CD8-positive, alpha-beta memory T cell (primary cell): ENCODE measurements at places on chromosomes 12 and 14.

DNA sequence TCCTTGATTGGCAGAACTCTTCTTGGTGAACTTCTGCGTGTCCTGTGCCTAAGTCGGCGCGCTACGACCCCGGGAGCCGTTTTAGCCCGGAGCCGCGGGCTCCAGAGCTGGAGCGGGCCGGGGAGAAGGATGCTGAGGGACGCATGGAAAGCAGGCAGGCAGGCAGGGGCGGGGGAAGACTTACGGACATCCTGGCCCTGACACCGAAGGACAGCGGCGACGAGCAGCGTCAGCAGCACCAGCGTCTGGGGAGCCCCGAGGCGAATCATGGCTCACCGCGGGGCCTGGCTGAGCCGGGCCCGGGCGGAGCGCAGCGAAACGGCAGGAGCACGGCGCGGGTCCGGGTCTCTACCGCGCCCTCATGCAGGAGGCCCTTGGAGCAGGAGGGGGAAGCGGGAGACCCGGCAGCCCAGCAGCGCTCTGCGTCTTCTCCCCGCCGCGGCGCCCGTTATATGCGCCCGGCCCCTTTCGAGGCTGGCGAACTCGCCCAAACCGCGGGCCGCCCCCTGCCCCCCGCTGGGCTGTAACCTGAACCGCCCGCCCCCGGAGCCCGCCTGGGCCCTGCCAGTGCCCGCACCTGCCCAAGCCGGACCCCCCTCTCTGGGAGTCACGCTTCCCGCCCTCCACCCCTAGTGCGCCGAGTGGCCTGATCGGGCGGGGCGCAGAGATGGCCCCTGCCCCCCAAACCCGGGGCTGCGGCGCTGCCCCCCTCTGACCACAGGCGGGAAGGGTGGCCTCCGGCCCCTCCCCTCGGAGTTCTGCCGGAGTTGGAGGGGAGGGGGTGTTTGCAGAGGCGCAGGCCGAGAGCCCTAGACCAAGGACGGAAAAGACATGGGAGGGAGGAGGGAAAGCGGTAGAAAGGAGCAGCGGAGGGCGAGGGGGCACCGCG, at the start of gene COL2A1:
Gene COL2A1 (minus strand): TSS at position 424 of the 889 bp plus-strand sequence. CDS start 155 bp downstream, at position 269.
- H3K36me3 ChIP-seq = no peaks in the 10 kb centered on the region
- peak within 1 kb of the TSS; percentile 49 for H3K4me3 ChIP-seq

DNA sequence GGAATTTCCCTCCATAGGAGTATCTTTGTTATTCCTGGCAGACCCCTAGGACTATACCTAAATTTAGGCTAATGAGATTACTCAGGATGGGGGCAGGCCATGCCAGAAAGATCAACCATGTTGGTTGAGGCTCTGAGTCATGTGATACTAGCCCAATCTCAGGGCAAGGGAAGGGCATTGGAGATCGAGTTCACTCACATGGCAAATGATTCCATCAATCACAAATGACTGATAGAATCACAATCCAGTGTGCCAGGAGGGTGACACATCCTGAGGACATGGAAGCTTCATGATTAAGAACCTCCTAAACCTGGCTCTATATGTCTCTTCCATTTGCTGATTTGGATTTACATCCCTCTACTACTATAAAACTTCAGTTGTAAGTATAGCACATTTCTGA, 182.3 kb downstream of the NTF3 start:
- H3K36me3 ChIP-seq = no peaks in the 10 kb centered on the region
- no peak for DNase-seq
- no peak overlapping the region for H3K27ac ChIP-seq
- no peak overlapping the region for H3K4me3 ChIP-seq
- no peaks in the 10 kb centered on the region for H3K27me3 ChIP-seq

GRCh38 chr12:54624315-54625279, 10.1 kb downstream of the LACRT start:
- H3K4me3 ChIP-seq = no peak overlapping the region
- no peaks in the 10 kb centered on the region for H3K36me3 ChIP-seq
- H3K27ac ChIP-seq = no peak overlapping the region
- H3K4me1 ChIP-seq = no peaks in the 10 kb centered on the region
- peaks cover 6% of the 10 kb centered on the region for H3K27me3 ChIP-seq

DNA sequence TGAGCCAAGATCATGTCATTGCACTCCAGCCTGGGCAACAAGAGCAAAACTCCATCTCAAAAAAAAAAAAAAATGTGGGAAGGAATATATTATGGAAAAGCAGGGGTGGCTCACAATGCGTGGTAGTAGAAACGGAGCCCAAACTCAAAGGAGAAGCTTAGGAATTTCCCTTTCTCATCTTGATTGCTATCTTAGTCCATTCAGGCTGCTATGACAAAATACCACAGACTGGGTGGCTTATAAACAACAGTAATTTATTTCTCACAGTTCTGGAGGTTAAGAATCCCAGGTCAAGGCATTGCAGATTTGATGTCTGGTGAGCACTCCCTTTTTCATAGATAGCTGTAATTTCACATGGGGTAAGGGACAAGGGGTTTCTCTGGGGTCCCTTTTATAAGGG, 153.8 kb upstream of the KRR1 start:
- no peak for DNase-seq
- H3K27ac ChIP-seq = no peak overlapping the region
- H3K4me1 ChIP-seq = no peaks in the 10 kb centered on the region
- no peak overlapping the region for H3K4me3 ChIP-seq

GRCh38 chr12:128966203-128966810, 113.0 kb downstream of the GLT1D1 start:
- no peak for DNase-seq
- H3K27me3 ChIP-seq = no peaks in the 10 kb centered on the region
- no peaks in the 10 kb centered on the region for H3K36me3 ChIP-seq
- H3K27ac ChIP-seq = no peak overlapping the region
- H3K4me1 ChIP-seq = no peaks in the 10 kb centered on the region
- H3K4me3 ChIP-seq = no peak overlapping the region

DNA sequence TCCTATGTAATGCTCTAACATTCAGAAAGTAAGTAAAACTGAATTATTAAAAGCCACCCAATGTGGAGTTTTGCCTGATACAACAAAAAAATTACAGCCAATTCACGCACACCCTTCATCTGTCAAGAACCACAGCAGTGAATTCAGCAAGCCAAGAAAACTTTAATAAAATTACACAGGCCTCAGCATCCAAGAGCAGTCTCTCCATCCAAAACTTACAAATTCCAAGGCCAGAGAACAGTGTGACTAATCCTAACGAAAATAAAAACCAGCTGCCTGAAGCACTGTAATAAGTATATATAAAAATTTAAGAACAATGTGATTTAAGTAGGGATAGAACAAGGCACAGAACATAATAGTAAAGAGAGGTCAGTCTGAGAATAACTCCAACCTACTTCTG, 54.2 kb downstream of the SIX6 start:
- H3K36me3 ChIP-seq = no peaks in the 10 kb centered on the region
- H3K27me3 ChIP-seq = no peaks in the 10 kb centered on the region
- no peak overlapping the region for H3K4me3 ChIP-seq
- no peak overlapping the region for H3K27ac ChIP-seq
- H3K4me1 ChIP-seq = no peaks in the 10 kb centered on the region

GRCh38 chr12:120010661-120011230, 21.7 kb downstream of the BICDL1 start:
- no peaks in the 10 kb centered on the region for H3K27me3 ChIP-seq
- no peak overlapping the region for H3K4me3 ChIP-seq
- DNase-seq = no peak
- H3K4me1 ChIP-seq = peaks cover 87% of the 10 kb centered on the region

GRCh38 chr12:105057174-105057573, 27.1 kb downstream of the ALDH1L2 start:
- no peaks in the 10 kb centered on the region for H3K4me1 ChIP-seq
- H3K27me3 ChIP-seq = no peaks in the 10 kb centered on the region
- no peak overlapping the region for H3K4me3 ChIP-seq
- no peak for DNase-seq
- no peak overlapping the region for H3K27ac ChIP-seq
- H3K36me3 ChIP-seq = no peaks in the 10 kb centered on the region

GRCh38 chr12:46214668-46215436, 54.0 kb downstream of the SLC38A1 start:
- H3K36me3 ChIP-seq = peaks cover 11% of the 10 kb centered on the region
- peak; percentile 78 for DNase-seq
- peaks cover 95% of the 10 kb centered on the region for H3K4me1 ChIP-seq

DNA sequence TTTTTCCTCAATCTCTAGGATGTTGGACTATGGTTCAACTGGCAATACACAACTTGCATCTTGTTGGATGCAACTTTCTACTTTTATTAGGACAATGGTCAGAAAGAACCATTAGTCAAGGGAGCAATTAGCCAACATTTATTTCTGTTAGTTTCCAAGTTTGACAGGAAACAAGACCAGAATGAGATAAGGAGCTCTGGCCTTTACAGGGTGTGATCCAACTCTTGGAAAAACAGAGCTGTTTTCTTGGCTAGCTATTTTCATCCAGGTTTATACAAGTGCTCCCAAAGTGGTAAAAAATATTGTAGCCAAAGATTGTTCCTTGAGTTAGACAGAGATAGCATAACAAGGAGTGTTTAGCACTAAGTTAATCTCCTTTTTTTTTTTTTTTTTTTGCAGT, 3.9 kb upstream of the SYNE2 start:
- no peak overlapping the region for H3K4me3 ChIP-seq
- H3K27ac ChIP-seq = no peak overlapping the region
- H3K4me1 ChIP-seq = peaks cover 6% of the 10 kb centered on the region
- no peak for DNase-seq

GRCh38 chr14:50529288-50530179, 2.8 kb downstream of the MAP4K5 start:
- DNase-seq = no peak
- no peak overlapping the region for H3K27ac ChIP-seq
- H3K36me3 ChIP-seq = no peaks in the 10 kb centered on the region
- no peak overlapping the region for H3K4me3 ChIP-seq
- peaks cover 49% of the 10 kb centered on the region for H3K4me1 ChIP-seq

GRCh38 chr12:6178981-6179761, 21.0 kb upstream of the CD9 start:
- no peak for DNase-seq
- H3K4me3 ChIP-seq = no peak overlapping the region
- no peak overlapping the region for H3K27ac ChIP-seq
- no peaks in the 10 kb centered on the region for H3K27me3 ChIP-seq
- no peaks in the 10 kb centered on the region for H3K36me3 ChIP-seq

GRCh38 chr12:120240495-120240833, 25.1 kb downstream of the PXN start:
- peaks cover 86% of the 10 kb centered on the region for H3K4me1 ChIP-seq
- no peaks in the 10 kb centered on the region for H3K36me3 ChIP-seq
- no peak for DNase-seq
- no peaks in the 10 kb centered on the region for H3K27me3 ChIP-seq

DNA sequence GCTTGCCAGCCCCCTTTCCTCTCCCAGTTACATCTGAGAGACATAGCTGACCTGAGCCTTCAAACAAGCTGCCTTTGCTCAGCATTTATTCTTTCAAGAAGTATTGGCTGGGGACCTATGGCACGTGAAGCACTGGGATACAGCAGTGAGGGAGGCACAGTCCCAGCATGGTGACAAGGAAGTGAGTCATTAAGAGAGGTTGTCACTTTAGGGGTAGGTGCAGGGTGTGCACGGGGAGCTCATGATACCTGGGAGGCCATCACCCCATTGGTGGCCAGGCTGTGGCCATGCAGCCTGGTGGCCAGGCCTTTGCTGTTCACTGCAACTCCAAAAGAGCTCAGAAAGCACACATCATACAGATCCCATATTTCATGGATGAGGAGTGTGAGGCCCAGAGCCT, 5.7 kb upstream of the KRT75 start:
- H3K4me1 ChIP-seq = no peaks in the 10 kb centered on the region
- H3K36me3 ChIP-seq = no peaks in the 10 kb centered on the region
- no peaks in the 10 kb centered on the region for H3K27me3 ChIP-seq
- no peak overlapping the region for H3K4me3 ChIP-seq
- no peak overlapping the region for H3K27ac ChIP-seq

GRCh38 chr14:89618811-89619551, 201.9 kb upstream of the FOXN3 start:
- peak; percentile 47 for DNase-seq
- peak overlapping the region; percentile 82 for H3K4me3 ChIP-seq
- no peaks in the 10 kb centered on the region for H3K36me3 ChIP-seq
- H3K27me3 ChIP-seq = no peaks in the 10 kb centered on the region
- H3K4me1 ChIP-seq = peaks cover 56% of the 10 kb centered on the region

DNA sequence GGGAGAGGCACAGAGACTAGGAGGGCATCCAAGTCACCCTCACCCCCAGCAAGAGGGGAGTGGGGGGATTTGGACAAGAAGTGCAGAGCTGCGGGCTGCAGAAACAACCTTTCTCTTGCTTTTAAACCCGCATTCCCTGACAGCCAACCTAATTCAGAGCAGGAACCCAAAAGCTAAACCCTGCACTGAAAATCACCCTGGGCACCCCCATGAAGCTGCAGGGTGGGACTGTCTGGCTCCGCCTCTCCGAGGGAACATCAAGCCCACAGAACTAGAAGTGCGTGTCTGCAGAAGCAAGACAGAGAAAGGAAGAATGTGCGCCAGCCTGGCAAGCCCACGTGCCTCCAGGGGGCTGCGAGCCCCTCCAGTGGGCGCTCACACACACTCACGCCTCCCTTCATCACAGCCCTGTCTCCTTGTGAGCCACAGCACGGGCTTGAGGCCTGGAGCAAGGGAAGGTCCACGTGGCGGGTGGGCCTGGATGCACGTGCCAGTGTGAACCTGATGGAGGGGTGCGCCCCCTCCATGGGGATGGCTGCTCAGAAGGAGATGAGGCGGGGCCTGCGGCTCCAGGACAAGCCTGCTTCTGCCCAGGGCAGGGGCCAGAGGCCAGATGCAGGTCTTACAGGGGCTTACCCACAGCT, 27.8 kb upstream of the PNMA1 start:
- peaks cover 13% of the 10 kb centered on the region for H3K36me3 ChIP-seq
- H3K4me1 ChIP-seq = peaks cover 72% of the 10 kb centered on the region
- H3K4me3 ChIP-seq = peak overlapping the region; percentile 62
- H3K27me3 ChIP-seq = no peaks in the 10 kb centered on the region
- H3K27ac ChIP-seq = peak overlapping the region; percentile 43
- DNase-seq = peak; percentile 68

DNA sequence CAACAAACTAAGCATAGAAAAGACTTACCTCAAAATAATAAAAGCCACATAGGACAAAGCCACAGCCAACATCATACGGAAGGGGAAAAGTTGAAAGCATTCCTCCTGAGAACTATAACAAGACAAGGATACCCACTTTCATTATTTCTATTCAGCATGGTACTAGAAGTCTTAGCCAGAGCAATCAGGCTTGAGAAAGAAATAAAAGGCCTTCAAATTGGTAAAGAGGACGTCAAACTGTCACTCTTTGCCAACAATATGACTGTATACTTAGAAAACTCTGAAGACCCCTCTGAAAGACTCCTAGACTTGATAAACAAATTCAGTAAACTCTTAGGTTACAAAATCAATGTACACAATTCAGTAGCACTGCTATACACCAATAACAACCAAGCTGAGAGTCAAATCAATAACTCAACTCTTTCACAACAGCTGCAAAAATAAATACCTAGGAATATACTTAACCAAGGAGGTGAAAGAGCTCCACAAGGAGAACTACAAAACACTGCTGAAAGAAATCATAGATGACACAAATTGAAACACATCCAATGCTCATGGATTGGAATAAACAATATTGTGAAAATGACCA, 11.6 kb upstream of the CLEC1A start:
- no peaks in the 10 kb centered on the region for H3K36me3 ChIP-seq
- no peak overlapping the region for H3K27ac ChIP-seq
- DNase-seq = no peak
